ENCODE measurements at places on chromosomes 5 and 9.

- no peak overlapping the region for H3K4me3 ChIP-seq
- H3K27me3 ChIP-seq = no peaks in the 10 kb centered on the region
- H3K36me3 ChIP-seq = no peaks in the 10 kb centered on the region
- no peak for DNase-seq
- H3K27ac ChIP-seq = no peak overlapping the region
Measured at GRCh38 chr9:36132086-36132485, 4.4 kb upstream of the GLIPR2 start.

- no peak for DNase-seq
- no peak overlapping the region for H3K4me3 ChIP-seq
- no peaks in the 10 kb centered on the region for H3K36me3 ChIP-seq
- H3K27me3 ChIP-seq = no peaks in the 10 kb centered on the region
- H3K27ac ChIP-seq = no peak overlapping the region
Measured at GRCh38 chr5:14399054-14399692, 182.4 kb upstream of the OTULINL start.

GRCh38 chr9:113446323-113446740 is 17.2 kb upstream of the RGS3 start:
- H3K36me3 ChIP-seq = no peaks in the 10 kb centered on the region
- H3K4me1 ChIP-seq = no peaks in the 10 kb centered on the region
- H3K4me3 ChIP-seq = no peak overlapping the region
- no peaks in the 10 kb centered on the region for H3K27me3 ChIP-seq
- H3K27ac ChIP-seq = no peak overlapping the region

DNA sequence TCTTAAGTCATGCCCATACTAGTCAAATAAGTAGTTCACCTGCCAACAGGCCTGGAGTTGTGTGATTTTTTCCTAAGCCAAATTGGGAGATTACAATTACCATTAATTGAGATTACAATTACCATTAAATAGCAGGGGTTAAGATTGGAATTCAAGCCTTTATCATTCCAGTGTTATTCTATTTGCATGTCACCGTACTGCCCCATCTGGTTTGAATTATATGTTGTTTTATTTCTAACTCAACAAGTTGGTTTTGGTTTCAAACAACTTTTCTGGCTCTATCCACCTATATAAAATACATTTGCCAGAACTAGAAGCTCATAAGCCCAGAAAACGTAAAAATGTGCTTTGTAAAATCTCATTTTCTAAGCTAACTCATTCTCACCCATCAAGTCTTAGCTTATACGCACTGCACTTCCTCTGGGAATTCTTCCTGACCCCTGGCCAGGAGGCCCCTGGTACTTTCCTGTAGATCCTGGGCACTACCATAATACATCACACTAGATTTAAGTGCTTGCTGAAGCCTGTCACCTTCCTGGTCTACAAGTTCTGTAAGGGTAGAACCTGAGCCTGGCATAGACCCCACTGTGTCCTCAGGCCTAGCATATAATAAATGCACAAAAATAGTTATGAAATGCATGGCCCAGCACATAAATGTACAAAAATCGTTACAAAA is 242.0 kb upstream of the TRPM3 start:
- no peaks in the 10 kb centered on the region for H3K27me3 ChIP-seq
- no peak overlapping the region for H3K4me3 ChIP-seq
- DNase-seq = no peak
- no peaks in the 10 kb centered on the region for H3K36me3 ChIP-seq

GRCh38 chr9:111896942-111897600 is 457 bp downstream of the UGCG start:
- H3K27me3 ChIP-seq = no peaks in the 10 kb centered on the region
- peak overlapping the region; percentile 88 for H3K4me3 ChIP-seq
- H3K4me1 ChIP-seq = peaks cover 12% of the 10 kb centered on the region
- peak overlapping the region; percentile 73 for H3K27ac ChIP-seq
- DNase-seq = peak; percentile 2

- no peak overlapping the region for H3K27ac ChIP-seq
- H3K36me3 ChIP-seq = no peaks in the 10 kb centered on the region
- H3K27me3 ChIP-seq = peaks cover 5% of the 10 kb centered on the region
- no peak overlapping the region for H3K4me3 ChIP-seq
- no peaks in the 10 kb centered on the region for H3K4me1 ChIP-seq
Measured at GRCh38 chr5:2017540-2018389, 135.0 kb upstream of the IRX4 start.

Measured in effector memory CD4-positive, alpha-beta T cell (primary cell).